ENCODE measurements at places on chromosomes 16 and 17.

DNA sequence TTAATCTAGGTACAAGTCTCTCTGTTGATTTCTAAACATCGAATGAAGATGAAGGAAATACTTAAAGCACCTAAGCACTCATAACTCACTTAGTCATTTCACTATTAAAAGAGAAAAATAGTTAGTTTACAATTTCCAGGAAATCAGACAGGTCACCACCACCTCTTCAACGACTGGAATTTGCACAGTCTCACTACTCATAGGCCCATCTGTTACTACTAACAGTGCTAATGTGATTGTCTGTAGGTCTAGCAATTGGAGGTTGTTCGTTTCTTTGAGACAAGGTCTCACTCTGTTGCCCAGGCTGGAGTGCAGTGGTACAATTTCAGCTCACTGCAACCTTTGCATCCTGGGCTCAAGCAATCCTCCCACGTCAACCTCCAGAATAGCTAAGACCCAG lies 444.6 kb downstream of the MAF start:
- no peak for DNase-seq

DNA sequence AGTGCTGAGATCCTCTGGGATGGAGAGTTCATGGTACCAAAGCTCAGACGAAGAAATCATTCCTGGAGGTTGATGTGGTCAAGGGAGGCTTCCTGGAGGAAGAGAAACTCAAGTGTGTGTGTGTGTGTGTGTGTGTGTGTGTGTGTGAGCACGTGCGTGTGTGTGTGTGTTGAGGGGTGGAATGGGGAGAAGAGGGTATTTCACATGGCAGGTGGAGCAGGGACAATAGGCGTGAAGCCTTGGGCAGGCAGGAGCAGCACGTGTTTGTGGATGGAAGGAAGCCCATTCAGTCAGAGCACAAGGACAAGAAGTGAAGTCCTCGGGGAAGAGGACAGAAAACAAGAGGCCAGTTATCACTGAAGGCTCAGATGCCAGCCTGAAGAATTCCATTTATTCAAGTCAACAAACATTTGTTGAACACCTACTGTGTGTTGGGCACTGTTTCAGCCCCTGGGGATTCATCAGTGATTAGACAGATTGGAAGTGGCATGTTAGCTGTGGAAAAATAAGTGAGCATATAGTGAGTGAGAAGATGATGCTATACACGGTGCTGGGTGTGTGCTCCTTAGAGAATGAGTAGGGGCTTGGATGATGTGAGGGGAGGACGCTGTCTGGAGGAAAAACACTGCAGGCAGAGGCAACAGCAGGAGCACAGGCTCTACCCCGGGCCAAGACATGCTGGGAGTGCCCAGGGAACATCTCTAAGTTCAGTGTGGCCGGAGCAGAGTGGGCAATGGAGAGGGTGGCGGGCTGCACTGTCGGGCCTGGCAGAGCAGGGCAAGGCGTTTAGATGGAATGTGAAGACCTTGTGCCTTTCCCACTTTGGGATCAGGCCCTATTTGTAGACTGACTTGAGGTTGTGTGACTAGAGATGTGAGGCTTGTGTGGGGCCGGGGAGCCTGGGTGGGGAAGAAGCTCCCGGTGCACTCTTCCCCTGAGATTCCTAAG lies 267.1 kb downstream of the CBLN1 start:
- no peak for DNase-seq

GRCh38 chr17:42989726-42990652 lies 8.2 kb upstream of the RPL27 start:
- no peak for DNase-seq

DNA sequence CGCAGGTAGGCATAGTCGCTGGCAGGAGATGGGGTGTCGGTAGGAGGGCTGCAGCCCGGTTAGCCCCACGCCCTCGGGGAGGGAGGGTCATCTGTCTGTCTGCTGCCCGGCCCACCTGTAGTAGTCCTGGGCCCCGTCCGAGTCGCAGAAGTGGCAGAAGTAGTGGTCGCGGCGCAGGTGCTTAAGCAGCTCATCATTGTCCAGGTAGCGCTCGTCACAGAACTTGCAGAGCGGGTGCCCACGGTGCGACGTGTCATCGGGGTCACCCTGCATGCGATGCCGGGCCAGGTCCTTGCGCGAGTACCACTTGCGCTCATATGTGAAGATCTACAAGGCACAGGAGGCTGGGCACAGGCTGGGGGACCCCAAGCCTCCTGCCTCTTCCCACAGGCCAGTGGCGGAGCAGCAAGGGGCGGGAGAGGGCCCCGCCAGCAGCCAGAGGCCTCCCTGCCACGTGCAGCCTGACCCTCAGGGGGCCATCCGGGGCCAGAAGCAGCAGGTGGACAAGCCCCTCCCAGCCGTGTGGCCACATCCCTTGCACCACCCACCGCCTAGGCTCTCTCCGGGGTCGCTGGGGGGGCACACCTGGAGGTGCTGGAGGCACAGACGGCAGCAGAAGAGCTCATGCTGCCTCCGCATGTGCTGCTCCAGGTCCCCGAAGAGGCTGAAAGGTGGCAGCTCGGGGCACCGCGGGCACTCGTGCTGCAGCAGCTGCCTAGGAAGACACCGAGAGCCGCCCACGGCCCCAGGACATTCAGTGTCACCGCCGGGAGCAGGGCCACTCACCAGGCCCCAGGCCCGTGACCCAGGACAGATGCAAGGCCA lies 7.0 kb downstream of the ZNF598 start:
- no peak for DNase-seq

DNA sequence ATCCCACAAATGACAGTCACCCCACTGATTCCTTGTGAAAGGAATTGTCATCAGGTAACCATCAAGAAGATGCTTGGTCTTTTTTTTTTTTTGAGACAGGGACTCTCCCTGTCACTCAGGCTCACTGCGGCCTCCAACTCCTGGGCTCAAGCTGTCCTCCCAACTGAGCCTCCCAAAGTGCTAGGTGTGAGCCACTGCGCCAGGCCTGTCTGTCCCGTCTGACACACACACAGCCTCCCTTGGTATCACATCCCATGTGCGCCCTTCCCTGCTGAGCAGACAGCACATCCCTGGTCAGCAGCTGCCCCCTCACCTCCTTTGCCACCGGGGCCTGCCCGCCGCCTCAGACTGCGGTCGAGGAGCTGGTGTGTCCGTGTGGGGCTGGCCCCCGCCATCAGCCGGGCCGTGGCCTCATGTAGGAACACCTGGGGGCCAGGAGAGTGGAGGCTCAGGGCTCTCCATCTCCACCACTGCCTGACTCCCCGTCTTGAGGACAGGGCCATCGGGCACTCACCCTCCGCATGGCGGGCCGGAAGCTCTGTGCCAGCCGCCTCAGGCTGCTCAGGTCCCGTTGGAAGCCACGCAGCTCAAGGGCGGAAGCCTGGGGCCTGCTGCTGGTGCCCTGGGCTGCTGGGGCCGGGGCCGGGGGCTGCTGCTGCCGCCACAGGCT lies 23.6 kb downstream of the SREBF1 start:
- no peak for DNase-seq

DNA sequence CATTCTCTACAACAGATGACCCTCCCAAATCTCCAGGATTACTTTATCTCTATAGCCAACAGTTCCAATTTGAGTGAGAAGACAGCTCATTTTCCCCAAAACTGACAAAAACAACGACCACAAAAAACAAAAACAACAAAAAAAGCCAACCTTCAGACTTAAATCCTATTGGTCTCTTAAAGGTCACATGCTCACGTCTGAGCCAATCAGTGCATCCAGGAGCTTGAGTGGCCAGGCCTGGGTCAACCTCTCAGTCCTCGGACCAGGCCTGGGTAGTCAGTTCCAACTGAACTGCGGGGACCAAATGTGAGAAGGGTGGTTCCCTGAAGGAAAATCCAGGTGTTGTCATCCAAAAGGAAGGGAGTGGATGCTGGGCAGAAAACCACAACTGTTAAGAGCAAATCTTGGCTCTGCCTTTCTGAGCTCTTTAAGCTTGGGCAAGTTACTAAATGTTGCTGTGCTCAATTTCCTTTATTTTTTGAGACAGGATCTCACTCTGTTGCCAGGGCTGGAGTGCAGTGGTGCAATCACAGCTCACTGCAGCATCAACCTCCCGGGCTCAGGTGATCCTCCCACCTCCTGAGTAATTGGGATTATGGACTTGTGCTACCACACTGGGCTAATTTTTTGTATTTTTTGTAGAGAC lies 43.0 kb upstream of the MSI2 start:
- no peak for DNase-seq

DNA sequence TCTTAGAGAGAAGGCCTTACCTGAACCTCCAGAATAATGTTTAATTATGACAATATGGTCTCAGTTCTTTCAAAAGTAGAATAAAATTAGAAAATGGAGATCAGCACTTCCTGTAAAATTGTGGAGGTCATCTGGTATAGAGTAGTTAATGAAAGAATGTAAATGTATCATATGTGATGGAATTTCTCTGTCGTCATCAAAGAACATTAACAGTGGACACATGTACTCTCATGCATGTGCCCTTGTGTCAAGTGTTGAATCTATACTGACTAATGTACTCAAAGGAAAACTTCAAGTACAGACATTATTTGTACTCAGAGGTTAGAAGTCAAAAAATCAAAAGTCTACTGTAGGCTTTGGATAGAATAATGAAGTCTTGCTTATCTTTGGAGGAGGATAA lies 129.2 kb upstream of the MYOCD start:
- DNase-seq: no peak

GRCh38 chr16:27314161-27314723 lies 468 bp downstream of the IL4R start:
- peak; percentile 32 for DNase-seq

- no peak for DNase-seq
Observed at GRCh38 chr17:71959154-71959553, 161.7 kb upstream of the SOX9 start.

DNA sequence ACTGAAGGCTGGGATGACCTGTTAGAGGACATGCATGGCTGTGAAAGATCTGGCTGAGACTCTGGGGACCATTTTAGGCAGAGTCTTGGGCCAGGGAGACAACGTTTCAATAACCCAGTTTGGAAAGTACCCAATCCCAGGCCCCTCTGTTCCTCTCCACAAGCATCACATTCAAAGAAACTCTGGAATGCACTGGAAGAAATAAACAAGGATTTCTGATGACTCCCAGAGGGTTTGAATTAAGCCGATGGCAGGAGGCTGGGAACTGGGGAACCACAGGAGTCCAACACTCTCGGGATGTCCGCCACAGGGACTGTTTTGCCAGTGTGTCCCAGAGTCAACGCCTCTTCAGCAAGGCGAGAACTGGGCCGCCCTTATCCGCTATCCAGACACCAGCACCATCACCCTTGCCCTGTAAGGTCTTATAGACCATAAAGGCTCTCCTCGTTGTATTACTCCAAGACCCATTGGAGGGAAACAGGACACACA lies 3.3 kb downstream of the PMP22 start:
- DNase-seq: no peak

DNA sequence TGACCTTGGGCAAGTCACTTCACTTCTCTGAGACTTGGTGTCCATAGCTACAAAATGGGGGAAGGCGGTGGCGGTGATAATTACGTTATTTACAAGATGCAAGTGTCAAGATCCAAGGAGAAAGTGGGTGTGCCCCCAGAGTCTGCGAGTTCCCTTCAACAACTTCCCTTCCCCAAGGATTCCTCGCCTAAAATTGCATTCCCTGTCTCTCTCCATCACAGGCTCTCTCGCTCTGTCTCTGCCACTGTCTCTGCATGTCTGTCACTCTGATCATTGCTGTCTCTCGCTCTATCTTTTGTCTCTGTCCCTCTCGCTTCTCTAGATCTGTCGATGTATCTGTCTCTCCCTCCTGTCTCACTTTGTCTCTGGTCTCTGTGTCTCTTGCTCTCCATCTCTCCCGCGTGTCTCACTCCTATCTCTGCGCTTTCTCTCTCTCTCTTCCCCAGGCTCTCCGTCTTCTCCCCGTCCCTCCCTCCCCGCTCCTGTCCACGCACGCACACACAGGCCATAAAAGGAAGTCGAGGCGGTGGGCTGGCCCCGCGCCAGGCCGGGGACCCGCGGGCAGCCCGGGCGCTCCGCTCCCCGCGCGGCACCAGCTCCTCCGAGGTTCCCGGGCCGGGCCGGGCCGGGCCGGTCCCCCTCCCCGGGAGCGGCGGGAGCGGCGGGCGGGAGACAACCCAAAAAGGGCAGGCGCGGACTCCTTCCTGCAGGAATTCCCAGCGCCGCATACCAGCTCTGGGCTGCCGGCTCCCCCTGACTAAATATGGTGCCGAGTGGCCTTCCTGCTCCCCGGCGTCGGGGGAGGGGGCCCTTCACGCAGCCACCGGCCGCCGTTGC lies 1.1 kb upstream of the MYH11 start:
- DNase-seq: no peak
